Activated naive CD8-positive, alpha-beta T cell treated with anti-CD3 and anti-CD28 coated beads, Interleukin-2, amount 10 ng/mL, durations not matched to agents 7 days and 5 days (primary cell): ENCODE measurements at places on chromosomes 4 and X.

GRCh38 chr4:183182873-183183725, 84.0 kb downstream of the WWC2 start:
- no peak for DNase-seq

GRCh38 chr4:98481167-98481566, 177.2 kb downstream of the TSPAN5 start:
- DNase-seq = no peak

- DNase-seq = peak; percentile 62
Observed at GRCh38 chrX:71492231-71493065, 40.5 kb upstream of the OGT start.

GRCh38 chr4:155522201-155522600, 144.4 kb upstream of the GUCY1A1 start:
- no peak for DNase-seq

GRCh38 chr4:185730849-185731608, 81.0 kb downstream of the SORBS2 start:
- no peak for DNase-seq

DNA sequence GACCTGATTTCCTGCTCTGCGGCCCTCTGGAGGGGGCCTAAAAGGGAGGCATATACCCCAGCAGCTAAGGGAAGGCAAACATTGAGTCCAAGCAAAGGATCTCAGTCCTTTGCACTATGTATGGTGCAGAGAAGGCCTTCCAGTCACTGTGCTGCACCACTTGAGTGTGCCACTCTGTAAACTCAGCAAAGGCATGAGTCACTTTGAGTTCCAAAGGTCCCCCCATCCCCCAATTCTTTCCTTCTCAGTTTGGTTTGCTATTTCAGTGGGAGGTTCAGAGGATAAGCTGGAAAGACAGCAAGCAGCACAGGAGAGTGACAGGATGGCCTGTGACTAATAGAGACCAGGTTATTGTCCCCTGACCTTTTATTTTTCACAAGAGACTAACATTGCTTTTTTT, 131.3 kb downstream of the FHDC1 start:
- DNase-seq = no peak

- DNase-seq = no peak
Observed at GRCh38 chr4:150739591-150739990, 157.6 kb downstream of the MAB21L2 start.

DNA sequence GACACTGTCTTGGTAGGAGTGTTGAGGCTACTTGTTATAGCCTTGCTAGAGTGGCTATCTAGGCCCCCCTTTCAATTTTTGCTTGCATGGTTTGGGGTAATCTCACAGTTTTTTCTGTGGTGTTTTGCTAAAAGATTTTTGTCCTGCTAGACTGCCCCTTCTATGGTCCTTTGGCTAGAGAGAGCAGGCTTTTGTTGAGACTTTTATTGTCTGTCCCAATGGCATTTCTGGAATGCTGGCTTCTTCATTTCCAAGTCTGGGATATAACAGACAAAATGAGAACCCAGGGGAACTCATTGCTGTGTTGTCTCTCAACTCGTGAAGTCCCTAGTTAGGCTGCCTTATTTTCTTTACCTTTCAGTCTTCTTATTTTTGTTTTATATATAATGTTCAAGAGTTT, 160.2 kb upstream of the ZC4H2 start:
- DNase-seq = no peak

DNA sequence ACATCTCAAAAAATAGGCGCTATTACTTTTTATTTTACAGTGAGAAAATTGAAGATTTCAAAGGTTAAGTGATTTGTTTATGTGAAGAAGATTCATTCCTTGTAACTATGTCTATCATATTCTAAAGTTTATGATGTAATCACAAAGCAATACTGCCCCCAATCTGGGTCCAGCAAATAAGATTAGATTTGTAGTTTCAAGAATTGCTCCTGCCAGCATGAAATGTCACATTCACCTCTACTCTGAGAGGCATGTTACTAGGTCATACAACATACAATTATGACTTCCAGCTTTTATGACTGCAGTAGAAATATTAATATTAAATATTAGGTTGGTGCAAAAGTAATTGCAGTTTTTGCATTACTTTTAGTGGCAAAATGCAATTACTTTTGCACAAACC, 976.2 kb downstream of the FSTL5 start:
- DNase-seq = no peak

DNA sequence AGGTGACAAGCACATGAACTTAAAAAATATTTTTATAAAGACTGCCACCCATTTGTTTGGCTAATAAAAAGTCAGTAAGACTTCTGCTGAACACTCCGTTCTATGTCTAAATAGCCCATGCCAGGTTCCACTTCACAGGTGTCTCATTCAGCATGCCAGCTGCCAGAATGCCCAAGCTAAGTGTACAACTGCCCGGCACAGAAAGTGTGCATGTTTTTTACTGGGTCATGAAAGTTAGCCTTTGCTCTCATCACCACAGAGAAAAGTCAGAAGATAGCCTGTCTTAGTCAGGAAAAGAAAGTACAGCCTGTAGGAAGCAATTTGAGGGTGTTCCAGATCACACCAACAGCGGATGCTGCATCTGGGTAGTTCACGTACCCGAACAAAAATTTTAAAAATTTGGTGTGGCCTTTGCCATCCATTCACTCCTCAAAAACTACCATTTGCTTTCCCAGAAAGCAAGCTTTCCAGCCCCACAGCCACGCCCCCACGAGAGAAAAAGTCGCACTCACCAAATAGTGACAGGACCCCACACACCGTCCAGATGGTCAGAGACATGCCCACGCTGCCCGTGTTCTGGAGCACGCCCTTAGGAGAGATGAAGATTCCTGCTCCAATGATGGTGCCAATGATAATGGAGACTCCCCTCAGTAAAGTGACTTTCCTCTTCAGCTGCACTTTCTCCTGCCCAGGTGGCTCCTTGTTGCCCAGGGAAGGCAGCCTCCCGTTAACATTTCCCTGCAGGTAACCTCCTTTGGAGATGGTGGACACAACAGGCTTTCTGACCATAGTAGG, 671 bp downstream of the SLC7A11 start:
- DNase-seq = peak; percentile 32

- no peak for DNase-seq
Observed at GRCh38 chr4:160981083-160981482, 1182.7 kb downstream of the FSTL5 start.

DNA sequence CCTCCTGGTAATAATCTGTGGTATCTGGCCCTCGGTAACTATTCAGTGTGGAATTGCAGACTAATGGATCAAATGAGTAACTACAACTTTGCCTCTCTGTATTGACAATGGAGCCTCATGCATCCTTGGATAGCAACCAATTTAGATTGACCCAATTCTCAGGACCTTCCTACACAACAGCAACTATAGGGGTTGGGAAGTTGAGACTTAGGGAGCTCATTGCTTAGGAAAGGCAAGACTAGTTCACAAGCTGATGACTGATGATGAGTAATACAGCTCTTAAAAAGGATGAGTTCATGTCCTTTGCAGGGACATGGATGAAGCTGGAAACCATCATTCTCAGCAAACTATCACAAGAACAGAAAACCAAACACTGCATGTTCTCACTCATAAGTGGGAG, 47.5 kb upstream of the KLHL13 start:
- DNase-seq = no peak

DNA sequence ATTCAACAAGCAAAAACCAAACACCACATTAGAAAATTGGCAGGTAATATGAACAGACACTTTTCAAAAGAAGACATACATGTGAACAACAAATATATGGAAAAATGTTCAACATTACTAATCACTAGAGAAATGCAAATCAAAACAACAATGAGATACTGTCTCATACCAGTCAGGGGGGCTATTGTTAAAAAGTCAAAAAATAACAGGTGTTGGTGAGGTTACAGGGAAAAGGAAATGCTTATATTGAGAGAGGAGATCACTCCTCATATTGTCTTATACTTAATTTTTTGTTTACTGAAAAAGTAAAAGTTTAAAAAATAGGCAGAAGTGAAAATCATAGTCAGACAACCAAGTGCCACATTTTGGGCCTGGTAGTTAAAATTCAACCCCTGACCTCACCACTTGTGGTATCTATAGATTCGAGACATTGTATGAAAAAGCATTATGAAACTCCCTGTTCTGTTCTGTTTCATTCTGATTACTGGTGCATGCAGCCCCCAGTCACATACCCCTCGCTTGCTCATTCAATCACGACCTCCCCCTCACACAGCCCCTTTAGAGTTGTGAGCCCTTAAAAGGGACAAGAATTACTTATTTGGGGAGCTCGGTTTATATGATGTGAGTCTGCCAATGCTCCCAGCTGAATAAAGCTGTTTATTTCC, 153.7 kb upstream of the FGF16 start:
- no peak for DNase-seq

- no peak for DNase-seq
Observed at GRCh38 chr4:153704522-153704921, 20.4 kb downstream of the TLR2 start.

DNA sequence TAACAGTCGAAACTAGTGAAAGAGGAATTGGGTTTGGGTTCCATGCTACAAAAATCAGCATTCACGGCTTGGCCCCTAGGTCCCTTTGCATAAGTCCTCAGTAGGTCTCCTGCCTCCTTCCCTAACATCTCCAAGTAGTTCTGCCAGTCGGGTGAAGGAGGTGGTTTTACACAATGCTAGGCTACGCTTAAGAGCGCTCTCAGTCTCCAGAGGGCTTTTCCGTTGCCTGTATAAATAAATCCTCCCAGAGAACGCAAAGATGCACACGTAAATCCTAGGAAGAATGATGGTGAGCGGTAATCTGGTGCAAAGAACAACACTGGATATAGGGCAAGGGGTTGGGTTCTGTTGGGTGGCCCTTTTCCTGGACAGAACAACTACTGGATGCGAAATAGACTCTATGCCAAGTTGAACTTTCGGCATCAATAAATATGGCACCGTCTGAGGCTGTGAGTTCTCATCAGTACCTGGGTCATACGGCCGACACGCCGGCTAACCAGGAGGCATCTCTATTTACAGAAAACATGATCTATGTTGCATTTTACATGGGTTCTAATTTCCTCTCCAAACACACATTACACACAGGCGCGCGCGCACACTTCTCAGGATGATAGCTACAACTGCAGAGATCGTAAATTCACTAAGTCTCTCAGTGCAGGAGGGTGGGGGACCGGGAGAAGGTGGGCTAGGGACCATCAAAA, 1.3 kb downstream of the CAMK2D start:
- DNase-seq = peak; percentile 52

DNA sequence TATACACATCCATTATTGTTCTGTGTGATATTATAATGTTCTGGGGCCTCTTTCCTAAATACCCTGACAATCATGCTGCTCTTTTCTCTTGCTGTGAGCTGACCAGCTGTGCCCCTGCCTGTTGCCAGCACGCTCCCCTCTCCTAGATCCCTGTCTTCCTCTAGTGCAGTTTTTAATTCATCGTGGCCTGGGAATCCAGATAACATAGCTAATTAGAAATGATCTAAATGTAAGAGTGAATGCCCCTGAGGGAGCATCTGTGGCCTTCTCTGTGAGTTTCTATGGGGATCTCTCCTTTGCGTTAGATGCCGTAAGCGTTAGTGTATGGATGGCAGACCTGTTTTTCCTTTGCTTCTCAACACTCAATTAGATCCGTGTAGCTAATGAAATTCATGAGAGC, 434.3 kb downstream of the SPRY1 start:
- DNase-seq = no peak

- DNase-seq = no peak
Observed at GRCh38 chrX:12611471-12611870, 179.7 kb upstream of the PRPS2 start.

GRCh38 chr4:152245680-152246079, 290.2 kb downstream of the FBXW7 start:
- DNase-seq = no peak

- DNase-seq = peak; percentile 29
Observed at GRCh38 chr4:129641179-129641578, 545.2 kb downstream of the C4orf33 start.
